8988T (cell line): ENCODE measurements at places on chromosomes 11 and 22.

DNA sequence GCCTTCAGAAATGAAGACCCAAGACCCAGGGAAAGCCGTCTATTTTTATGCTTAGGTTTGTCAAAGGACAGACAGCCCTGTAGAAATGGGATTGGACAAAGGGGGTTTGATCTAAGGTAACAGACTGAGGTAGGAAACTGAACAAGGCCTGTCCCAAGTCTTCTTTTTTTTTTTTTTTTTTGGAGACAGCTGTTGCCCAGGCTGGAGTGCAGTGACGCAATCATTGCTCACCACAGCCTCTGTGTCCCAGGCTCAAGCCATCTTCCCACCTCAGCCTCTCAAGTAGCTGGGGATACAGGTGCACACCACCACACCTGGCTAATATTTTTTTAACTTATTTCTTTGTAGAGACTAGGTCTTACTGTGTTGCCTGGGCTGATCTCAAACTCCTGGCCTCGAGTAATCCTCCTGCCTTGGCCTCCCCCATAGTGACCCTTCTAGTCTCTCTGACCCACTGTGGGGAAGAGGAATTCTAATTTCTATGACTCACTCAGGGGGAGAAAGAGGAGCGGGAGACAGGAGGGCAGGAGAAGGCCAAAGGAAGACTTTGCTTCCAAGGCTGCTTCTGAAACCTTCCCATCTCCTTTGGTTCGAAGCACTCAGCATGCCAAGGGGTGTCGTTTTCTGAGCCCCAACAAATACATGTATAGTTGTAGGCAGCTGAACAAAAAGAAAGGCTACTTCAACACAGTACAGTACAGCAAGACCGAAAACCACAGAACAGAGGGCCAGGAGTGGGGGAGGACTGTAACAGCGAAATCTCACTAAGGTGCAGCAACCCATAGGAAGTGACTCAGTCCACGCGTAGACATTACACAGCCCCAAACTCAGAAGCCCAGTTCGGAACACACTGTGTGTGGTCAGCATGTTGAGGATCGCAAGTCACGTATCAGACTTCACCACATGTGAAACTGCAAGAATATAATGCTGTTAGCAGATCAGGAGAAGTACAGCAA, 872 bp downstream of the TMA7B start:
- no peak for DNase-seq

DNA sequence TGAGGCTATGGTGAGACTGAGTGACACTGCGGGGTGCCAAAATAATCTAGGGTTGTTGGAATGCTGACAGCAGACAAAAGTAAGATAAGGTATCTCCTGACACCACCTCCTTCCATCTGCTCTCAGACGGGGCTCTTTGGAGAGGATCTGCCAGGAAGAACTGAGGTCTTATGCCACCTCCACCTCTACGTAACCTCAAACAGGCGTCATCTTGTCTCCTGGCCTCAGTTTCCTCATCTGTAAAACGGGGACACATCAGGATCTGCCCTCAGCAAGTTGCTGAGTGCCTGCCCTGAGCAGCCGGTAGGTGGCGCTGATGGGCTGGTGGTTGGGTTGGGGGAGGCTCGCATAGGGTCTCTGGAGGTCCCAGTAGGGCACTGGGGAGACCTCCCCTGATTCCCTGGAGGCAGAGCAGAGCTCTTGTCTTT, 1.7 kb upstream of the MYEOV start:
- no peak for DNase-seq

GRCh38 chr22:37533995-37534394, 14.8 kb upstream of the CARD10 start:
- no peak for DNase-seq

GRCh38 chr11:86515297-86516094, 140.8 kb downstream of the CCDC81 start:
- no peak for DNase-seq

GRCh38 chr22:25027959-25028840, 75.7 kb downstream of the KIAA1671 start:
- peak; percentile 34 for DNase-seq

DNA sequence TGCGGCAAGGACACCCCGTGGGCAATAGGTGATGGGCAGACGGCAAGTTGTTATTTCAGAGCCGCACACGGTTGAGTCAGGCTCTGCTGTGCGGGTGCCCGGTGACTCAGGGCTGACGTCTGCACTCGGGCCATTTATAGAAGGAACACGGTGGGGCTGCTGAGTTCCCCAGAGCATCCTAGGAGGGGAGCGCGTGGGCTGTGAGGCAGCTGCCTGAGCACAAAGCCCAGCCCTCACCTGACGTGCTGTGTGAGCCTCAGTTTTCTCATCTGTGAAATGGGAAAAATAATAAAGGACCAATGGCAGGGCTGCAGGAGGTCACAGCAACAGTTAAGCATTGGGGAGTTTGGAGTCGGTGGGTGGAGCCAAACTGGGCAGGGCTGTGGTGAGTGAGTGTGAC, 11.3 kb upstream of the RHOD start:
- DNase-seq = peak; percentile 68

- no peak for DNase-seq
Measured at GRCh38 chr22:45007391-45008185, 2.2 kb downstream of the PHF21B start.

GRCh38 chr11:19861171-19861570, 148.5 kb downstream of the NAV2 start:
- no peak for DNase-seq

- DNase-seq = no peak
Measured at GRCh38 chr11:37105427-37105826, 507.4 kb upstream of the RAG2 start.

DNA sequence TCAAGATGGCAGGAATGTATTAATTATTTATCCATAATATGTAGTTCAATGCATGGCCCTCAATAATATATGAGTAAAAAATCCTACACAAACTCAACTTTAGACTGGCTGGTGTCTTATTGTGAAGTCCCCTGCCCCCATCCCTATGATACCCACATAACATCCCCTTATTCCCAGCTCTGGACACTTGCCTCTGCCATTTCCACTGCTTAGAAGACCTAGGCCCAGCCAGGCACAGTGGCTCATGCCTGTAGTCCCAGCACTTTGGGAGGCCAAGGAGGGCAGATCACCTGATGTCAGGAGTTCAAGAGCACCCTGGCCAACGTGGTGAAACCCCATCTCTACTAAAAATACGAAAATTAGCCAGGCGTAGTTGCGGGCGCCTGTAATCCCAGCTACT, 84.4 kb downstream of the BDNF start:
- DNase-seq = no peak

- no peak for DNase-seq
Measured at GRCh38 chr11:69136471-69136870, 19.3 kb upstream of the SMIM38 start.

DNA sequence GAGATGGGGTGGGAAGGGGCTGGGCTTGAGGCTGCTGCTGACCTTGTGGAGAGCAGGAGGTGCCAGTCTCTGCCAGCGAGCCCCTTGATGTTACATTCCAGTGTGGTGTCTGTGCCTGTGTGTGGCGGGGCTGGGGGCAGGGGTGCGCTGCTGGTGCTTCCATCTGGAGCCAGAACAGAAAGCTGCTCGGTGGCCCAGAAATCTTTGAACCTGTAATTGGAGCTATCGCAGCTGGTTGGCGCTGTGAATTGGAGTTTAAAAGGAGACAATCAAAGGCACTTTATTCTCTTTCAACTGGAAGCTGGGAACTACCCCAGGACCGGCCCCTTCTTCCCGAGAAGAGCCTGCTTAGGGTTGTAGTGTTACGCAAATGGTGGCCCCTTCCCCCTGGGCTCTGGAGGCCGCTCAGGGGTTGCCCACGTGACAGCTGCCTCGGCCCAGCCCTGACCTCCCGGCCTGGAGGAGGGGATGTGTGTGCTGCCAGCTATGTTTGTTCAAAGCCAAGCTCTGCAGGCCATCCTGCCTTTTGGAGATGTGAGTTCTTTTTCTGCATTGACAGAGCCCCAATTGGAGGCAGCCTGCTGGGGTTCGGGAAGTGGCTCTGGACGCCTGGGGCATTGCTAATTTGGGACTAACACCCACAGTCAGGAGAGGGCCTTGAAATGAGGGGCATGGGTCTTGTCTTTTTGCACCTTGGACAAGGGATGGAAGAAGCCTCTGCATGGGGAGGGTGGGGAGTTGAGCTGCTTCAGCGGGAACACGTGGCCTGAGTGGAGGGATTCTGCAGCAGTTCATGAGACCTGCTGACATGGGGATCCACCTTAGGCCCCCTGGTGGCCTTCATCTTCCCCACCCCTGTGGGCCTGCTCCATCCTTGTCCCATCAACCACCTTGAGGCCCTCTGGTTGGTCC, 14.0 kb upstream of the ARSA start:
- no peak for DNase-seq

GRCh38 chr11:27159335-27159679, 118.7 kb downstream of the BBOX1 start:
- no peak for DNase-seq

GRCh38 chr11:113202431-113202830, 112.0 kb upstream of the TTC12 start:
- DNase-seq = no peak

- DNase-seq = no peak
Measured at GRCh38 chr11:102497061-102497460, 33.5 kb downstream of the MMP7 start.

DNA sequence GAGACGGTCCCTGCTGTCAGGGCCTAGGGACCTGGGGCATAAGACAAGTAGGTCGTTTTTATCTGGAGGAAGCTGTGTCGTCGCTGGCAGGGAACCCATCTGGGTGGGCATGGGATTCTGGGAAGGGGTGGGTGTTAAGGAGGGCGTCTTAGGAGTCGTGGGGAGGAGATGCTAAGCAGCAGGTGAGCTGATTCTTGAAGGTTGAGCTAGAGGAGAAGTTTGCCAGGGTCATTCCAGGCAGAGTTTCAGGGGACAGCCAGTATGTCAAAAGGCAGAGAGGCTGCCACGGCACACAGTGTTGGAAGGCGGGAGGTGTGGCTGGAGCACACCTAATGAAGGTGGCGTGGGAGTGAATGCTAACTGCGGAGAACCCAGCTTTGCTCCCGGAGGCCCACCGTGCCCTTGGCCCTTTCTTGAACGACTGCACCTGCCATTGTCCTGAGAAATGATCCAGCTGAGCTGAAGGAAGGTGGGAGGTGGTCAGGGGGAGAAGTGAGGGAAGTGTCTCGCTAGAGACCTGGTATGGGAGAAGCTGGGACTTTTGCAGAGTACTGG, 1.3 kb downstream of the FAM118A start:
- no peak for DNase-seq

DNA sequence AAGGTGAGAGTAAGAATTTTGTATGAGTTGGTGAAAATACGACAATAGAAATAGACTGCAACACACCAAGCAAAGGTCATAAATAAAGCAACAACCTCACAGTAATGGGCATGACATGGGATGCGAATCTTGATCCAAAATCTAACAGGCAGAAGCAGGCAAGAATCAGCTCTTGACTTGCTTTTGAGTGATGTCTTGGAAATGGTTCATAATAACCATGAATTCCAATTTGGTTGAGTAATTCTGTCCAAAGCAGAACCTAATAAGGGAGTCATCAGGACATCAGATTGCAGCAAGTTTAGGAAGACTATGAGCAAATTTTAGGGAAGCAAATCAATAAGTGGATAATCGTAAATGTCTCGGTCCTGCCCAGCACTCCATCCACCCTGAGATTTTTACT, 224.0 kb upstream of the ISX start:
- DNase-seq = no peak
